Activated CD4-positive, alpha-beta T cell treated with anti-CD3 and anti-CD28 coated beads for 36 hours (primary cell): ENCODE measurements at places on chromosomes 2 and 18. TPM values are rescaled to one million over a fixed set of nuclear protein-coding genes. Genes with fewer than 3 reads are reported as not detected.

ANKRD36 gene
- total RNA-seq = 31.8 TPM

CCDC150 gene
- 11.8 TPM for total RNA-seq

SPATA3 gene
- 1.3 TPM for total RNA-seq

HK2 gene
- total RNA-seq = 105 TPM

HRH4 gene
- 0.16 TPM for total RNA-seq

CD207 gene
- not detected for total RNA-seq

SMPD4 gene
- 78.6 TPM for total RNA-seq

SLC4A5 gene
- 2.7 TPM for total RNA-seq

HOXD4 gene
- not detected for total RNA-seq

G6PC2 gene
- not detected for total RNA-seq

ZNF804A gene
- not detected for total RNA-seq

RSAD2 gene
- total RNA-seq = 10.2 TPM

FIGN gene
- not detected for total RNA-seq

EVA1A gene
- not detected for total RNA-seq

RPRM gene
- total RNA-seq = not detected

RAB3GAP1 gene
- 39.8 TPM for total RNA-seq

ATP8B1 gene
- total RNA-seq = not detected
